Activated T-helper 2 cell treated with anti-CD3 and anti-CD28 coated beads, Interferon-gamma antibody, Interleukin-2, Interleukin-4, amounts not matched to agents 10 μg/mL and 5 μg/mL and 100 μg/mL, durations not matched to agents 14 hours and 24 hours and 36 hours (primary cell): ENCODE measurements at places on chromosomes 11 and 22. TPM values are rescaled to one million over a fixed set of nuclear protein-coding genes. Genes with fewer than 3 reads are reported as not detected.

DNA sequence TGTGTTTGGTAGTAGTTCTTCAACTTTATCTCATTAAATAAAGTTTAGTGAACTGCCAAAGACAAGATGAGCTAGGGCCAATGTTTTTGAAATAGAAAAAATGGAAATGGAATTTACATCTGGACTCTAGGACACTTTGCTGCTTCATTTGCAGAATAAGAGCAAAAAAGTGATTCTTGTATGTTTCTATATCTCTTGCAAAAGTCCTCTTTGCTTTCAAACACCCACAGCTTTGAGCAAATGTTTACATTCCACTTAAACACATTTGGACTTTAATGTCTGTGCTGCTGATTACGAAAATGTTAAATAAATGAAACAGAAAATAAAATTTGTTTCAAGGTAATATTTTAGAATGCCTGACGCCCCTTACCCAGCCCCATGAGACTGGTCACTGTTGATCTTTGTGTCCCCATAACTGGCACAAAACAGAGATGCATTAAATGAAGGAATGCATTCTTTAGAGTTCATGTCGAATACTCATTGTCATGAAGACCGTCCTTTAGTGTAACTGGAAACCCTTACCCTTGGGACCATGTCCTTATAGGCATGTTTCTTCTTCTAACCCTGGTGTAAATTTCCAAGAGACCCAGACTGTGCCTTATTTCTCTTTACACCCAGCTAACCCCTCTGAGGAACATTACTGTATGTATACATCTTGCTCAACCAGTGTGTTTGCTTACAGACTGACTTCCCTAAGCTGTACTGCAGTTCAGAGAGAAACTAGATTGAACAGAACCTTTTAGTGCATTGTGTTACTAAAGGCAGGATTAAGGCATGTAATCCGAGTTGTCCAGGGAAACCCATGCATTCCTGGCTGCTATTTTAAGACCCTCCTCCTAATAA lies 199.7 kb downstream of the NAV2 start:
- no peak overlapping the region for H3K4me3 ChIP-seq
- no peaks in the 10 kb centered on the region for H3K4me1 ChIP-seq
- no peak for DNase-seq
- H3K36me3 ChIP-seq = no peaks in the 10 kb centered on the region
- no peaks in the 10 kb centered on the region for H3K27me3 ChIP-seq
- H3K27ac ChIP-seq = no peak overlapping the region

OR4D10 gene
- total RNA-seq = not detected in 2 replicates

DNA sequence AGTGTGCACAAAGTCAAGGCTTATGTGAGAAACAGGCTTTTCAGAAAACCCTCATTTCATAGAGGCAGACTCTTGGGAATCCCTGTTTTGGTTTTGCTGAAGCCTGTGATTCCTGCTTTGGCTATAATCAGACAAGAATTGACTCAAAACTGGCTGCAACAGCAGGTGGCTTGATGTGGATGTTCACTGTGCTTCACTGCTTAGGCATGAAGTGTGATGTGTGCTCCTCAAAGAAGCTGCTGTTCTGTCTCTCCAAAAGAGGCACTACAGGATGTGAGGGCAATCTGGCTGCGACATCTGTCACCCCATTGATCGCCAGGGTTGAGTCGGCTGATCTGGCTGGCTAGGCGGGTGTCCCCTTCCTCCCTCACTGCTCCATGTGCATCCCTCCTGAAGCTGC lies 103.5 kb downstream of the C11orf58 start:
- peaks cover 3% of the 10 kb centered on the region for H3K4me1 ChIP-seq
- no peak overlapping the region for H3K4me3 ChIP-seq
- no peak overlapping the region for H3K27ac ChIP-seq
- peaks cover 52% of the 10 kb centered on the region for H3K36me3 ChIP-seq
- DNase-seq = no peak

- H3K4me1 ChIP-seq = peaks cover 14% of the 10 kb centered on the region
- H3K27me3 ChIP-seq = no peaks in the 10 kb centered on the region
- peaks cover 7% of the 10 kb centered on the region for H3K36me3 ChIP-seq
- H3K27ac ChIP-seq = no peak overlapping the region
- DNase-seq = no peak
- no peak overlapping the region for H3K4me3 ChIP-seq
Observed at GRCh38 chr11:73048446-73048845, 93.7 kb downstream of the FCHSD2 start.

PANX2 gene
- 2.4 and 2.8 TPM in 2 replicates for total RNA-seq

- H3K27me3 ChIP-seq = no peaks in the 10 kb centered on the region
- H3K27ac ChIP-seq = peak overlapping the region; percentile 81
- no peak for DNase-seq
- H3K36me3 ChIP-seq = peaks cover 56% of the 10 kb centered on the region
Observed at GRCh38 chr11:126348806-126349582, 6.5 kb upstream of the ST3GAL4 start.

CASP12 gene
- not detected in 2 replicates for total RNA-seq

- DNase-seq = no peak
- no peaks in the 10 kb centered on the region for H3K36me3 ChIP-seq
- H3K27ac ChIP-seq = no peak overlapping the region
- H3K4me1 ChIP-seq = no peaks in the 10 kb centered on the region
- H3K4me3 ChIP-seq = no peak overlapping the region
Observed at GRCh38 chr11:12802418-12803085, 128.3 kb downstream of the TEAD1 start.
